CMK (cell line): ENCODE measurements at places on chromosomes 7 and 10.

DNA sequence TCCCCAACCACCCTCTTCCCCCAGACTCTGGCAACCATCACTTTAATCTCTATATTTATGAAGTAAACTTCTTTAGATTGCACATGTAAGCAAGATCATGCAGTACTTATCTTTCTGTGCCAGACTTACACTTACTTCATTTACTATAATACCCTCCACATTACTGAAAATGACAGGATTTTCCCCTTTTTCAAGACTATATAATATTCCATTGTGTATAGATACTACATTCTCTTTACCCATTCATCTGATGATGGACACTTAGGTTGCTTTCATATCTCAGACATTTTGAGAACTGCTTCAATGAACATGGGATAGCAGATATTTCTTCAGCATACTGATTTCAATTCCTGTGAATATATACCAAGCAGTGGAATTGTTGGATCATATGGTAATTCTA, 4.4 kb downstream of the DOCK4 start:
- DNase-seq = no peak

GRCh38 chr10:78331391-78331922, 297.8 kb downstream of the RPS24 start:
- DNase-seq = no peak

DNA sequence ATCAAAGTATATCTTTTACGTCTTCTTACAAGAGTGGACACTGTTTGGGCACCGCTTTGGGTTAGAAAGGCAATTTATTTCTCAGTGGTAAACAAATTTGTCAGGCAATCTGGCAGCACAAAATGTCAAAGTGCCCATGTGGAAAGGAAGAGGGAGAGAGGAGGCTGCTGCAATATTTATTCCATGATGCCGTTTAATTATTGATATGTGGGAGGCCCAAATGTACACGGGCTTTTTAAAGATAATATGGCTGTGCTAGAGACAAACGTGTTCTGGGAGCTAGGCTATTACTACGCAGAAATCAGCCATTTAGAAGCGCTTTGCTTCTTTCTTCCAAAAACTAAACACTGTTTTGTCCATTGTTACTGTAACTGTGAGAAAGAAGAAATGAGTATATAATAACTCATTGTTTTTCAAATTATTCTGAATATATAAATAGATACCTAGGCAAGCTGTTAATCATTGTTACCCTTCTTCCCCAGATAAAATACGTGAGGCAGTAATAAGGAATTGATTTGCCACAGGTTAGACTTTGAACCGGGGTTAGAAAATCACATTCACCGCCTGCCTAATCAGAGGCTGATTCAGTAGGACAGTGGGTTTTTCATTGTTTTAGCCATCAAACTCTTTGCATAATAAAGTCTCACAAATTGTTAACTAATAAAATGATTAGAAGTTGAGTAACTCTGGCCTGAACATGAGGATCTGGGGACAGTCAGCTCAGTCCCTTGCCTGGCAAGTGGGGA, 116.5 kb upstream of the FRMD4A start:
- no peak for DNase-seq

GRCh38 chr7:39621261-39621660, 2.1 kb upstream of the RALA start:
- DNase-seq = no peak

DNA sequence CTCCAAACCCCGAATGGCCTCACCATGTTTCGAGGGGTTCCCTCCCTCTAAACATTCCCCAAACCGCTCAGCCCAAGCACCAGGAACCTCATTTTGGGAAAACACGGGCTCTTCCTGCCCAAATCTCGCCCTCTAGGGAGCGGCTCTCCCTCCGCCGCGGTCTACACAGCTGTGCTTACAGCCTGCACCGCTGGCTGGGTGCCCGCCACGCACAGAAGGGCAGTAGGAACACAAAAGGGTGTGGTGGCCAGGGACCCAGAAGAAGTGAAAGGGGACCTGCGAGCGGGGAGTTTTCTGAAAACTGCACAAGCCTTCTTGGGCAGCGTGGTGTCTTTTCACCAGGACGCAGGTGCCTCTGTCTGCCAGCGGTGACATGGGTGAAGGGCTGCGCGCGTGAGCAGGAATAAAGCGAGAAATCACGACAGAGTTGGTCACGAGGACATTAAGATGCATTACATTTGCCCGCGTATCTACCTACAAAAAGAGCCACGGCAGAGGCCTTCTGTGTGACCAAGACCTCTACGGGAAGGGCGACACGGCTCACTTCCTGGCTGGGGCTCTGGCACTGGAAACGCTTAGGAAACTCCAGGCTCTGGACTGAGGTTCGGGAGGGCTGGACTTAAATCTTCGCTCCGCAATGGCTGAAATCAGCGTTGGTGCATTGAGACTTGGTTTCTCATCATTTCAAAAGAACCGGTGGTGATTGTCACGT, 171.7 kb downstream of the LSM5 start:
- no peak for DNase-seq

- DNase-seq = no peak
Measured at GRCh38 chr7:25595996-25596395, 367.7 kb upstream of the NPVF start.

- DNase-seq = no peak
Measured at GRCh38 chr10:103828107-103828506, 27.3 kb downstream of the SH3PXD2A start.
